ENCODE measurements at places on chromosomes 12 and 14. TPM values are rescaled to one million over a fixed set of nuclear protein-coding genes. Genes with fewer than 3 reads are reported as not detected.

The C1RL gene
- total RNA-seq = 43.4 TPM

The ZNF385A gene
- 9.1 TPM for total RNA-seq

The LRIG3 gene
- 261 TPM for total RNA-seq

The SCAF11 gene
- 62.3 TPM for total RNA-seq

The FAM181A gene
- not detected for total RNA-seq

The SDR9C7 gene
- not detected for total RNA-seq

The NAP1L1 gene
- total RNA-seq = 394 TPM

The MYH6 gene
- total RNA-seq = not detected

The CHMP4A gene
- total RNA-seq = 60.8 TPM

The TSHR gene
- not detected for total RNA-seq

The TEX52 gene
- total RNA-seq = not detected

The PMCH gene
- total RNA-seq = not detected

The NEMP1 gene
- total RNA-seq = 63.2 TPM

The MUCL1 gene
- total RNA-seq = not detected

The GLI1 gene
- 0.54 TPM for total RNA-seq

The ZNF410 gene
- total RNA-seq = 39.7 TPM

The HOXC13 gene
- not detected for total RNA-seq

The ETNK1 gene
- total RNA-seq = 124 TPM

The HNF1A gene
- 8.4 TPM for total RNA-seq

The SERPINA5 gene
- 20.7 TPM for total RNA-seq

The KLC1 gene
- 128 TPM for total RNA-seq

The SPX gene
- total RNA-seq = not detected

The CORO1C gene
- total RNA-seq = 252 TPM

The RPGRIP1 gene
- not detected for total RNA-seq

The CFAP54 gene
- total RNA-seq = 0.35 TPM

The RNASE7 gene
- not detected for total RNA-seq

The EPYC gene
- total RNA-seq = not detected

The CLEC7A gene
- 1.4 TPM for total RNA-seq

The TAS2R9 gene
- total RNA-seq = not detected

The PRICKLE1 gene
- 7.0 TPM for total RNA-seq

The DNAI7 gene
- total RNA-seq = 0.47 TPM
